CD4-positive, alpha-beta T cell treated with Interferon gamma for 1 hour (primary cell): ENCODE measurements at places on chromosomes 2 and 18.

GRCh38 chr2:106080959-106081358 lies 113.1 kb downstream of the UXS1 start:
- no peak for DNase-seq

DNA sequence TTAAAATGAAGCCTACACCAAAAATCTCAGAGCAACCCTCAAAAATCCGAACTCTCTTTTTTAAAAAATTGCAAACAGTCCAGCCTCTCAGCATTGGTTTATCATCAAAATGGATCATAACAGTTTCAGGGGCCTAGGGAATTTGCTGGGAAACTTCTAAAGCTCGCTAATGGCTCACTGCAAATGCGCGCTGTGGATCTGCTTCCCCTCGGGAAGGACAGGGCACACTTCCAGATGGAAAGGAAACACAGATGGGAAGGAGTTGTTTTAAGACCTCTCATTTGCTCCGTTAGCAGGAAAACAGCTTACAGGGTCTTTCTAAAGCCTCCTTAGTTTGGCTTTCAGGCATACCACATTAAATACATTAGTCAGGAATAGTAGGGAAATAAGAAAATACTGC lies 27.2 kb downstream of the FECH start:
- no peak for DNase-seq

- no peak for DNase-seq
Observed at GRCh38 chr18:14015416-14015815, 100.1 kb upstream of the MC2R start.

DNA sequence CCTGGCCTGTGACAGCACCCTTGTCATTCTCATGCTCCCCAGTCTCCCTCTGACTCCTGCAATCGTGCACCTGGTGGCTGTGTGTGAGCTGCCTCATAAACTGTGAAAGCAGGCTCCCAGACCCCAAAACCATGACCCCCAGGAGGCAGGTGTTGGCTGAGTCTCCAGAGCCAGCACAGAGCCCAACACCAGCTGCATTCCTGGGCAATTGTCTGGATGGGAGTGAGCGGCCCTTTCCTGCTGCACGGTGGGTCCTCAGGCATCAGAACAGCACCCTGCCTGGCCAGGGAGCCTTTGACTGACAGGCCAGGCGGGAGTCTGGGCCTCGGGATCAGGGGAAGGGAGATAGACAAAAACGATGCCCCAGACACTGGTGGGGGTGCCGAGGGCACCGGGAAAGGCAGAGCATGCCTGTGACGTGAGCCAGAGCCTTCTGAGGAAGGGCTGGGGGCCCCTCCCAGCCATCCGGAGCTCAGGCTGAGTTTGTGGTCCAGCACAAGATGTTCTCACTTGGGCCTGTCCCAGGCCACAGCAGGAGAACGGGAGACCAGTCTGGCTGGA lies 135.1 kb upstream of the GPC1 start:
- DNase-seq = no peak

- no peak for DNase-seq
Observed at GRCh38 chr2:64442801-64443429, 11.0 kb upstream of the LGALSL start.

DNA sequence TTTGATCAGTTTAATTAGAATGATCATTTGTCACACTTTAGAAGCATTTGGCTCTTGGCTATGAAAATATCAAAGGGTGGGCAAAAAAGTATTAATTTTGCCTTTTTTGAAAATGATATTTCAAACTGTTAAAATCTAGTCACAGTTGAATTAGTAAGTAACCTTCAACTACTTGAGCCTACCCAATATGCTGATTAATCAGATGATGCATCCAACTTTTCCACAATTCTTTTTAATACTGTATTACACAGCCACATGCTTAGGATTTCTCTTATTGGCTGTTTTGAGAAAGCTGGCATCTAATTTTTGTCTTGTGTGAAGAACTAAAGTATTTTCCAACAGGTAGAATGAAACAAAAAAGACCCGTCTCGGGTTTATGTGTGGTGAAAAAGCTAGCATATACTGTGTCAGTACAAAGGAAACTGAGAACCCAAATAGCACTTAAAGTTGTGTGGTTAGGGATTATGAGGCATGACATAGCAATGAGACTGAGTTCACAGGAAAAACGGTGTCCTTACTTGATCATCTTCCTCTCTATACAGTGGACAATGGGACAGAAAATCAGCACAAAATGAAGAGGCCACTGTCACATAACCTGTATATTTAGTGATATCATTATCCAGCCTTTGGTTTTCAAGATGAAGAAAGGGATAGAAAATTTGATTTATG lies 11.7 kb downstream of the OSBPL6 start:
- DNase-seq = no peak

- DNase-seq = no peak
Observed at GRCh38 chr18:36314754-36315153, 17.2 kb downstream of the FHOD3 start.

DNA sequence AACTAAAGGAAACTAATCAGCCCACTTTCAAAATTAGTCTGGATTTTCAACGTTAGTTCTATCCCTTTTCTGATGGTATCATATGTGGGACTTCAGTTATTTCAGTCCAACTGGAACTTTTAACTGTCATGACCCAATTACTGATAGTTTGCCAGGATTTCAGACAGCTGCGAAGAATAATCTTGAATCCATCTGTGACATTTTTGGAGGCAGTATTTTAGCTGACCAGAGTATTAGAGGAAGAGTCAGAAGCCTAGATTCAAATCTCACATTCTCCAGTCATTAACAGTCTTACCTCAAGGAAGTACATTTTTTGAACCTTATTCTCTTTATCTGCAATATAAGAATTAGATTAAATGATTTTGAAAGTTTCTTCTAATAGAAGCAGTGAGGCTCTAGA lies 81.3 kb downstream of the PTRHD1 start:
- DNase-seq = no peak

GRCh38 chr2:162217598-162217997 lies 25.6 kb downstream of the FAP start:
- no peak for DNase-seq

DNA sequence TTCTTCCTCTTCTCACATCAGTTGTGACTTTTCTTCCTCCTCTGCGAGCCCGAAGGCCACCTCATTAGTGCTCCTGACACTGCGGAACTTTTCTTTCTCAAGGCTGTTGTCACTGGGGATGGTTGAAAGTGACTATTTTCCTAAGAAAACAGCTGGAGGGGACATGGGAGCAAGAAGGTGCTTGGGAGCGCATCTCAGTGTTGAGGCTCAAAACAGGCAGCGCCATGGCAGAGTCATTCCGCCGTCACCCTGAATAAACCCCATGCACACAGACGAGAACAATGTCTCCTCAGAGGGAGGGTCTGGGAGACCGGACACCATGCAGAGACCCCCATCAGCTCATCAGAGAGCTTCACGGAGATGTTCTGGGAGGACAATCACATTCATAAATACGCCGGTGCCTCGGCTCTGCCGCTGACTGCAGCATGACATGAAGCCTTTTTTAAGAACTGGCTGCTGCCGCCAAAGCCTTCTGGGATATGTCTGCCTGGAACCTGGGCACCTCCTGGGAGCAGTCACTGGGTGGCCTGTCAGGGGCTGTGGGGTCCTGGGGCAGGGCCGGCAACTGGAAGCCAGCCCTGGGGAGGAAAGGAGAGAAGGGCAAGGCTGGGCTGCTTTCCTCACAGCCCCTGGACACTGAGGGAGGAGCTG lies 19.2 kb downstream of the ATOH8 start:
- no peak for DNase-seq

GRCh38 chr18:80176334-80177073 lies 67.4 kb downstream of the ADNP2 start:
- DNase-seq = no peak

GRCh38 chr2:29165362-29166241 lies 50.4 kb downstream of the CLIP4 start:
- no peak for DNase-seq

GRCh38 chr2:232147440-232148077 lies 186.0 kb downstream of the DIS3L2 start:
- DNase-seq = no peak

- no peak for DNase-seq
Observed at GRCh38 chr2:236970656-236971010, 115.1 kb upstream of the COPS8 start.

DNA sequence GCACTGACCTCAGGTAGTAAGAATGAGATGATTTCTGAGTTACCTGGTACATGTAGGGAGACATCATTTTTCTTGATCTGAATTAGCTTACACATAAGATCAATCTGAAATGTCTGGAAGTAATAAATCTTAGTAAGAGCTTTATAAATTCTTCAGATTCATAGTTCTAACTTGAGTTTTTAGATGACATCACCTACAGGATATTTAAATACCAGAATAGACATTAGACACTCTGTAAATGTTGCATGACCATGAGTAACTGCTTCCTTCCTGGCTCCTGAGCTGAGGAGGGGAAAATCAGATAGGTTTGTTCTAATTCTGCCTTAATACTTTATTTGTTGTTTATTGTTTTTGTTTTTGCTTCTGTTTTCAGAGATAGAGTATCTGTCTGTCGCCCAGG lies 181.8 kb downstream of the PHLPP1 start:
- DNase-seq = no peak

- DNase-seq = no peak
Observed at GRCh38 chr2:127371037-127371436, 16.7 kb downstream of the MAP3K2 start.

DNA sequence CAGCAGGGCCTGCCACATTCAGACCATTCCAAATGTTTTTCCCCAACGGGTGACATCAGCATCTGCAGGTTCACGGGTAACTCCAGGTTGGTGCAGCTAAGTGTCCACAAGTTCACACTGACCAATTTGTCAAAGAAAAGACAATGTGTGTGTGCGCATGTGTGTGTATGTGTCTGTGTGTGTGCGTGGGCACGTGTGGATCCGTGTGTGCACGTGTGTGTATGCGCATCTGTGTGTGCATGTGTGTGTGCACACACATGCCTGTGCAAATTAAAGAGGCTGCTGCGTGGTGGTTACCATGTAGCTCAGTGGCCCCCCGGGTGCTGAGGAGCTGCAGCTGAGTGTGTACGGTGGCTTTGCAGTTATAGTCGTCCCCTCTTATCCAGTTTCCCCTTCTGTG lies 187.4 kb downstream of the TMEM18 start:
- DNase-seq = no peak

- no peak for DNase-seq
Observed at GRCh38 chr2:164369366-164369765, 251.9 kb downstream of the GRB14 start.

DNA sequence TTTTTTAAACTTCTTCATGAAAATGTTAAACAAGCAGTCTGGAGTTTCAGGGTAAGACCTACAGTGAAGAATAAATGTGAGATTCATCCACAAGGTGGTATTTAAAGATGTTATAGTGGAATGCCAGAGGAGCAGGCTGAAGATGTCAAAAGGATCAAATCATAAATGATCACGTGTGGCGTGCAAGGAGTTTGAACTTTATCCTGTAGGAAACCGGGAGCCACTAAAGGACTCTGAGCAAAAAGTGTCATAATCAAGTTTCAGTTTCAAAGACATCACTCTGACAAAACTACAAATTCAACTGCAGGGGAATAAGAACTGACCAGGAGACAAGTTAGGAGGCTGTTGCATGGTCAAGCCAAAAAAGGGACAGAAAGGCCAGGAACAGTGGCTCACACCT lies 19.9 kb downstream of the NHEJ1 start:
- no peak for DNase-seq

DNA sequence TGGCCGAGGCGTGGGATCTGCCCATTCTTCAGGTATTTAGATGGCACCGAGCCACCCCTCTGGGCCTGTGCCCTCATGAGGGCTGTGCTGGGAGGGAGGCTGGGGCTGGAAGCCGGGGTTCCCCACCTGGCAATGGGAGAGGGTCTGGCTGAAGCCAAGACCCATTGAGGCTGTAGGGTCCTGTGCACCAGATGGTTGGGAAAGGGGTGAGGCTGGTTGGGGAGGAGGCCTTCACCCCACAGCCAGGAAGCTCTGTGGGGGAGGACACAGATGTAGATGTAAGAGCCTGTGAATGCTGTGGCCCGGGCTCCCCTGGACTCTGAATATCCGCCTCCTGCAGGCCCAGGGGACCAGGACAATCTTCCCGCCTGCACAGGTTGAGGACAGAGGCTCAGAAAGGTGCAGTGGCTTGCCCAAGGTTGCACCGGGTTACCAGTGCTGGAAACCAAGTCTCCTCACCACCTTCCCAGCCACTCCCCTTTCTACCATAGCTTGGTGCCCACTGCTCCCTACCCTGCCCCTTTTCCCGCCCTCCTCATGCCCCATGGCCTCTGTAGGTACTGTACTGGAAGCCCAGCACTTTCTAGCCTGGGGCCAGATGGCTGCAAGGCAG lies 49.7 kb downstream of the PDCL3 start:
- no peak for DNase-seq

GRCh38 chr2:4831751-4832150 lies 860.4 kb upstream of the SOX11 start:
- no peak for DNase-seq

DNA sequence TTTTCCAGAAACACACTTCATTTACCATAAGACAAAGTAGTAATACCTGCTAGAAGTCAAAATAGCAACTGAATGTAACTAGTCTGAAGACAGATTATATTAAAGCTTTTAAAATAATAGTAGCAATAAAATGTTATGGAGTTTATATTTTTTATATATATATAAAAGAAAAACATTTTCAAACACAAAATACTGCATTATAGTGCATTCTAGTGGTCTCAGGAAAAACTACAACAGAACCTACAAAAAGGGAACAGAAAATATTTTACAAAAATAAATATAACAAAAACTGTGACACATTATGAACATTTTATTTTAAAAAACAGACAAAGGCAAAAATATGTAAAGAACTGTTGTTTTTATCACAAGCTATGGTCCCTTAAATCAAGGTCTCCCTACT lies 48.0 kb downstream of the STRN start:
- no peak for DNase-seq

DNA sequence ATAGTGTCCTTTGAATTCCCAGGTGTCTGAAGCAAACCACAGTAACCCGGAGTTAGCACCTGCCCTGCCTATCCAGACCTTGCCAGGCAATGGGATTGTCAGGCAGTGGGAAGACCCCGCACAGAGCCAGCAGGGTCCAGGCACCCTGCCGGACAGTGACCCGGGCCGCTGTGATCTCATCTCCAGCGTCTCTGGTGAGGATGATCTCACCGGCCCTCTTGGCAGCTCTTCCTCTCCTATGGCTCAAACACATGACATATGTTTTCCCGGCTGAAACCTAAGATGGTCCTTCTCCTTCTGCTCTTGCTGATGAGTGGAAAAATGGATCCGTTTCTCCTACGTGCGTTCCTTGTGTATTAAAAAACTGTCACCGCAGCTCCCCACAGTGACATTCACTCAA lies 75.1 kb downstream of the ACOXL start:
- DNase-seq = no peak

DNA sequence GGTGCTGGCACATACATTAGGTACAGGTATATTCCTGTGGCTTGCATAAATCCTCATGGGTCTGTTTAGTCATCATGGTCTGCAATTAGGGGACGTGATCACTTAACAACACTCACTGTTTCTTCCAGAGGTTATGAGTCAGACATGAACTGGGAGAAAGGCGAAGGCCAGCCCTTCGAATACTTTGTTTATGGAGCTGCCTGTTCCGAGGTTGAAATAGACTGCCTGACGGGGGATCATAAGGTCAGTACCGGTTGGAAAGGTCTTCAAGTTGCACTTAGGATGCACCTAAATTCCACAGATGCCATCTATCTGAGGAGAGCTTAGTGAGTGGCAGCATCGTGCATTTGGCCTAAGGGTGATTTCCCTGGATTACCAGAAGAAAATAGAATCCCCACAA lies 76.9 kb downstream of the AOX1 start:
- no peak for DNase-seq

- DNase-seq = peak; percentile 42
Observed at GRCh38 chr2:9656270-9656766, 25.5 kb upstream of the YWHAQ start.

GRCh38 chr2:177393203-177393755 lies 706 bp downstream of the AGPS start:
- no peak for DNase-seq
